ENCODE measurements at places on chromosomes 16 and 17.

DNA sequence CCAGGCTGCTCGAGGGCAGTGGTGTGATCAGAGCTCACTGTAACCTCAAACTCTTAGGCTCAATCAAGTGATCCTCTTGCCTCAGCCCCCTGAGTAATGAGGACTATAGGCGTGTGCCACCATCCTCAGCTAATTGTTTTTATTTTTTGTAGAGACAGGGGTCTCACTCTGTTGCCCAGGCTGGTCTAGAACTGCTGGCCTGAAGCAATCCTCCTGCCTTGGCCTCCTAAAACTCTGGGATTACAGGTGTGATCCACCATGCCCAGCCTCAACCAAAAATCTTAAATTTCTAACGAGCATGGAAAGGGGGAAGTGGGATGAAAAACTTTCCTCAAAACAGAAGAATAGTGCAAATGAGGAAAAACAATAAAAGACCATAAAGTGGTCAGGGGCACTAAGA lies 92.8 kb downstream of the CDC27 start:
- DNase-seq: no peak

- DNase-seq: no peak
Observed at GRCh38 chr17:78020717-78021108, 62.2 kb downstream of the TNRC6C start.

DNA sequence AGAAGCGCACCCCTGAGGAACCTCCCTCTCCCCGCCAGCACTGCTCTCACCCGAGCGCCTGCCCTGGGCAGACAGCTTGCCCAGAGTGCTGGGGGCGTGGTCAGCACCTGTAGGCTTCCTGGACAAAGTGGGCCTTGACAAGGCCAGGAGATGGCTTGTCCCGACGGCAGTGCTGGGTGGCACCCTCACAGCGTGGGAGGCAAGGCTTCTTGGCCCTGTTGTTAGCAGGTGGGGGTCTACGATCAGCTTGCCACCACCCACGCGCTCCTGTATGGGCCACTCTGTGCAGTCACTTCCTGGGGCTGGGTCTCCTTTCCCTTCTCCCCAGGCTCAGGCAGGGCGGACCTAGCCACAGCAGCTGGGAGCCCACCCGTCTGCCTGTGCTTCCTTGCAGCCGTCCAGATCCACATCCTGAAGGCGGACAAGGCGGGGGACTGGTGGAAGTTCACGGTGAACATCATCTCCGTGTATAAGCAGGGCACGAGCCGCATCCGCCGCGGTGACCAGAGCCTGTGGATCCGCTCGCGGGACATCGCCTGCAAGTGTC lies 218.0 kb downstream of the NTN1 start:
- DNase-seq: no peak

GRCh38 chr16:57157533-57157932 lies 28.3 kb downstream of the PSME3IP1 start:
- no peak for DNase-seq

DNA sequence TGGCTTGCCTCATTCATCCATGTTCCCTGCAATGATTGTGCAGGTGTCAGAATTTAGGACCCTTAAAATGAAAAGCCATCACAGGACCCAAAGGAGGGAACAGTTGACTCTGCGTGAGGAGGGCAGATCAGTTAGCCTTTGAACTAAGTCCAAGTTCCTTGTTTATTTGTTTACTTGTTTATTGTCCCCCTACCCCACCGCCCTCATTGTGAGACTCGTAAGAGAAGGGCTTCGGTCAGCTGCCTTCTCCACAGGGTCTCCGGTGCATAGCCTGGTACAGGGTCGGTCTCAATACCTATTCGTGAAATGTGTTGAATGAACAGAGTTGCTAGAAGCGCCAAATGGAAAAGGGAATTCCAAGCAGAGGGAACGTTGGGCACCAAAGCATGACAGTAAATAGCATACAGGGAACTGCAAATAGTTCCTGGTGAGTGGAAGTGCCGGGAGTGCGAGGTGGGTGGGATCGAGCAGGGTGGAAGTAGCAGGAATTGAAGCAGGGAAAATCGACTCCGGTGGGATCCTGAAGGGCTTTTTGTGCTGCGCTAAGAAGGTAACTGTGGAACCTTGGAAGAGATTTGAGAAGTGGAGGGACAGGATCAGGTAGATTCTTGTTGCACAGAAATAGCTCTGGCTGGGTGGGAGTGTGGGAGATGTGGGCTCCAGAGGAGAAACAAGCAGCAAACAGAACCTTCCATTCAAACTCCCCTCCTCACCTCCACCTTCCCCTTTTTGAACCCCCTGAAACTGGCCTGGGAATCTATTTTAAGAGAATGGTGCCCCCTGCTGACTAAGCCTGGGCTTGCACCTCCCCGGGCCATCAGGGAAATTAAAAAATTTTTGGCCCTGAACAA lies 12.7 kb downstream of the SLC35B1 start:
- DNase-seq: peak; percentile 67

DNA sequence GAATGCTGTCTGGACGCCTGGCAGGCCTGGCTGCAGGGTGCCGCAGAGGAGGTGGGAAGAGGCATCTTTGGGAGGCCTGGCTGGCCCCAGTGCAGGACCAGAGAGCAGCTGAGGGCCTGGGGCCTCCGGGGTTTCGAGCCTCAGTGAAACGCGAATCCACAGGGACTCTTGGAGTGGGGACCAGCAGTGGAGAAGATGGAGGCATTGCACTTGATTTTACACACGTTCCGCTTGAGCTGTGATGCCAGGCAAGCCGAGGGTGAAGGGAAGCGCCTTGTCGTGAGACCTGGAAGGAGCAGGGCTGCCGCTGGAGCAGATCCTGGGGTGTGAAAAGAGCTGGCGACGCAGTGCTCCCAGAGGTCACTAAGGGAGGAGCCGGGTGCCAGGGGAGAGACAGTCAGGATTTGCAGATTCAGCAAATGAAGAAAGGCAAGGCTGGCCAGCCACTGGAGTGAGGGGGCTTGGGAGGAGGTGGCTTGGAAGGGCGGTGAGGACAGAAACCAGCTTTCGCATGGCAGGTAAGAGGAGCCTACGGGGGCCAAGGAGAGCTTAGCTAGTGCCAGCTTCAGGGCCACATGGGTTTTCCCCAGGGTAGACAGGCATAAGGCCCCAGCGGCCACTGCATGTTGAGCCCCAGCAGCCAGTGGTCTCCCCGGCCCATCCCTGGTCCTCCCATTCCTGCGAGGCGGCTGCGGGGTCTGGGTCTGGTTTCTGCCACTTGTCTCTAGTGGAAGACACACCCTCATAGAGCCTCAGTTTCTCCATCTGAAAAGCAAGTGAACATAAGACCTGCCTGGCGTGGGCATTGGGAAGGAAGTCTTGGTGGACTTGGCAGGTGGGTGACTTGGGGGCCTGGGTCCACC lies 175.2 kb upstream of the CHMP6 start:
- no peak for DNase-seq

DNA sequence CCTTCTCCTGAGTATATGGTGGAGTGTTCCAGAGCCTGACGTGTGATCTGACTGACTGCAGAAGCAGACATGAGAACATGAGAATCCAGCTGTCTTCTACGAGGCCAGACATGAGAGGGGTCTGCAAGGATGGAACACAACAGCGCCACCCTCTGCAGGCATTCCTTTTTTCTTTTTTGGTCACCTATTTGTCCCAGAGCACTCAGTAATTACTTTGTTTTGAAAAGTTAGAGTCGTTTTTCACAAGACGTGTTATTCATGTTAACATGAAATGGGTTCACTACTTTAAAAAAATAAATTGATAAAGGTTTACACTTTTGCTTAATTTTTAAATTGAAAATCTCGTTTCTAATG lies 43.8 kb upstream of the ATP2A3 start:
- no peak for DNase-seq

- no peak for DNase-seq
Observed at GRCh38 chr16:71658771-71659170, 32.8 kb downstream of the MARVELD3 start.

GRCh38 chr16:76527244-76527643 lies 250.0 kb downstream of the CNTNAP4 start:
- no peak for DNase-seq
